Spinal cord (tissue), 10 donors: ENCODE measurements at places on chromosomes 12 and 14.
A peak's percentile ranks its signal among the peaks of the same experiment; 100 is the strongest.

DNA sequence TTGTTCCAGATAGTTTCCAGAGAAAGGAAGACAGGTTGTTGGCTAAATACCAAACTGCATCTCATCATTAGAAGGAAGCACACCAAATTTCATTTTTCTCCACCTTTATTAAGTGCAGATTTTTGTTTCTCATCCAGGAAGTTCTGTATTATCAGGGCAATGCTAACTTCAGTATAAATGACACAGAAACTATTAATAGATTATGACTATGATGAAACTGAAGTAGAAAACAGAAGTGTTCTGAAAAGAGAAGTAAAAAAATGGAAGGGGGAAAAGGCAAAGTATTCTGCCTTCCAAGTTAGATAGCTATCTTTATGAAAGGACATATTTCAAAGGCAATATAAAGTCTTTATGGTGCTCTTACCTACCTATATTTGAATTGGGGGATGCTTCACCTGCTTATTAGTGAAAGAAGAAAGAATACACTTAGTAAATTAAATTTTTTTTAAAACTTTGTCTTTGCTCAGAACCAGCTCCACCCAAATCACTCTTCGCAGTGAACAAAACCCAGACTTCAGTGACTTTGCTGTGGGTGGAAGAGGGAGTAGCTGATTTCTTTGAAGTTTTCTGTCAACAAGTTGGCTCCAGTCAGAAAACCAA lies 223.9 kb downstream of the PTPRO start:
- no peak for DNase-seq

- DNase-seq: peak; percentile 48
These were observed 19.4 kb downstream of the HHIPL1 start for GRCh38 chr14:99664058-99664936.

DNA sequence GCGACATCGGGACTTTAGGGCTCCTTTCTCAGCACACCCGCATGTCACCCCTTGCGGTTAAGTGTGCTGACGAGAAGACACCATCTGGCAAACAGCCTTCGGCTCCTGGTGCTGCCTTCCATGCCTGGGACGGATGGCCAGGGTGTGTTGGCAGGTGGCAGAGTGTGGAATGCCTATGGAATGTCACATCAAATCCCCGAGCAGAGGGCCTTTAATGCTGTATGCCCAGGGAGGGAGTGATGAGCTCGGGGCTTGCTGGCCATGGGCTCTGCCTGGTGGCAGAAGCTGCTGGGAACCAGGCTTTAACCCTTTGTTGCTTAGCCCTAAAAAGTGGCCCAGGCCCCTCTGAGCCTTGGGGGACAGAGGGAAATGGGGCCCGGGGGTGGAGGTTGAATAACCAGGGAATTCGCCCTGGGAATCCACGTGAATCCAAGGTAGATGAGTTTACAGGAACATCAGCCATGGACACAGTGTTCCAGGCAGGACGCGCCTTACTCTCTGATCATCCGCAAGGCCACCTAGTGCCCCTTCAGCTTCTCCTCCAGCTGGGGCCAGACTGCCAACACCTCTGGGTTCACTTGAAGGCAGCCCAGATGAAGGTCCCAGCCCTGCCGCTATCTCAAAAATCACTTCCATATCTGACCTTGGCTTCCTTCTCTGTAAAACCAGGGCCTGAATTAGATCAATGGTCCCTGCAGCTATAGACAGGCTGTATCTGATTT lies 17.4 kb downstream of the FAM181A start:
- DNase-seq: no peak

DNA sequence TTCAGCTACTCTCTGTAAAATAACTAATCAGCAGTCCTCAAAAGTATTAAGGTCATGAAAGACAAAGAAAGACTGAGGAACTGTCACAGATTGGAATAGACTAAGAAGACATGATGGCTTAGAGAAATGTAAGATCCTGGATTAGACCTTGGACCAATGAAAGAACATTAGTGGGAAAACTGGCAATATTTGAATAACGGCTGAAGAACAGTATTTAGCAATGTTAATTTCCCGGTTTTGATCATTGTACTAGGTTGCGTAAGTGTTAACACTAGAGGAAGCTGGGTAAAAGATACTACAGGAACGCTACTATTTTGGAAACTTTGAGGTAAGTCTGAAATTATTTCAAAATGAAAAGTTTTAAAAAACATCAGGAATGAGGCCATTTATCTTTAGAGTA lies 98.8 kb upstream of the RESF1 start:
- no peak for DNase-seq

- DNase-seq: no peak
These were observed 11.5 kb downstream of the SLC38A2 start for GRCh38 chr12:46360908-46361666.

DNA sequence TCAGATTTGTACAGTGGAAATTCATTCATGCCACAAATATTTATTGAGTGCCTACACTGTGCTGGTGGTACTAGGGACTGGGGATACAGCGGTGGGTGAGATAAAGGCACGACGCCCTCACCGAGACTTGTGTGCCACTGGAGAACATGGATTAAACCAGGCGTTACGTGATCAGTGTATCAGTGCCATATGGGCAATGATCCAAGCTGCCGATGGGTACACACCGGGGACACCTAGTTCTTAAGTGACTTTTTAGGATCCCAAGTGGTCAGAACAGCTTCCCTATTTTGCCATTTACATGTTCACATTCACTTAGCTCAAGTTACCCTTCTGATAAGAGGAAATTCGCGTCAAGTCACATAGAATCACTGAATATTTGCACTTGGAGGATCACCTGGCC lies 236.7 kb downstream of the CACNA1C start:
- no peak for DNase-seq

DNA sequence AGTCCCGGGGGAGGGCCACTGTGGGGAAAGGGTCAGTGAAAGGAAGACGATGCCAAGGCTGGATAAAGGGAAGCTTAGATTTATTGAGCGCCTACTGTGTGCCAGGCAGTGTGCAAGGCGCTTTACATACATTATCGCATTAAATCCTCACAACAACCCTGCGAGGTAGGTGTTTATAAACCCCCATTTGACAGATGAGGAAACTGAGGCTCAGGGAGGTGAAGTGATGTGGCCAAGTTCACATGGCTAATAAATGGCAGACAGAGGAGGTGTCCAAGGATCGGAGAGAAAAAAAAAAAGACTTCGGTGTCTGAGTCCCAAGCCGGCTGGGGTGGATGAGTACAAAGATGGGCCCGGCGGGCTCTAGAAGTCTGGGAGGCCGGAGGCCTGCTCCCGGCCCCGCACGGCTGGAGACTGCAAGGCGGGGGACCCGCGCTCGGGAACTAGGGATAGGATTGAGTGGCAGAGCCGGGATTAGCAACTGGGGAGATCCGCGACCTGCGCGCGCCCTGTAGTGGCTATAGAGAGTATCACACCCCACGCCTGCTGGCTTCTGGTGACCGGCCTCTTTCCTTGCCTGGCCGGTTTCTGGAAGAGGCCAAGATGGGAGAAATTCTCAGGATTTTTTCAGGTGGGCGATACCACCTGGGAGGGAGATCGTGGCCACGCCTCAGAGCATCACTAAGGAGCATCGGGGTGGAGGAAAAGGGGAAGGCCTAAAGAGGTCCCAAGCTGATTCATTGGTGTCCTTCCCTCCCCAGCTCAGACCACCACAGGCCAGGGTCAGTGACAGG lies 3.9 kb downstream of the DDN start:
- no peak for DNase-seq

DNA sequence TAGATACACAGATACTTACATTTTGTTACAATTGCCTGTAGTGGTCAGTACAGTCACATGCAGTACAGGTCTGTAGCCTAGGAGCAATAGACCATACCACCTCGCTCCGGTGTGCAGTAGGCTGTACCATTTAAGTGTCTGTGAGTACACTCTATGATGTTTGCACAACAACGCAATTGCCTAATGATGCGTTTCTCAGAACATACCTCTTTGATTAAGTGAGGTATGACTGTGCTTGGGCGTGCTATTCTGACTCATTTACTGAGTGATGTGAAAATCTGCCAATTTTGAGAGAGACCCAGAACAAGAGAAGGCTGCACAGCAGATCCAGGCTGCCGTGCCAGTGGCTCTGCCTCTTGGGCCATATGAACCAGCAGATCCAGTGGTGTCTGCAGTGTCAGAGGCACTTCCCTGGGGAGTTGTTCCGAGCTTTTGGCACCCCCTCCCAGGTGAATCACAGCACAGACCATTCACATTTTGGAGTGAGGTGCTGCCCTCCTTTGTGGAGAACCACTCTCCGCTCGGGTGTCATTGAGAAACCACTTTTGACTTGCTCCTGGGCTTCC lies 20.4 kb downstream of the DLK1 start:
- no peak for DNase-seq

DNA sequence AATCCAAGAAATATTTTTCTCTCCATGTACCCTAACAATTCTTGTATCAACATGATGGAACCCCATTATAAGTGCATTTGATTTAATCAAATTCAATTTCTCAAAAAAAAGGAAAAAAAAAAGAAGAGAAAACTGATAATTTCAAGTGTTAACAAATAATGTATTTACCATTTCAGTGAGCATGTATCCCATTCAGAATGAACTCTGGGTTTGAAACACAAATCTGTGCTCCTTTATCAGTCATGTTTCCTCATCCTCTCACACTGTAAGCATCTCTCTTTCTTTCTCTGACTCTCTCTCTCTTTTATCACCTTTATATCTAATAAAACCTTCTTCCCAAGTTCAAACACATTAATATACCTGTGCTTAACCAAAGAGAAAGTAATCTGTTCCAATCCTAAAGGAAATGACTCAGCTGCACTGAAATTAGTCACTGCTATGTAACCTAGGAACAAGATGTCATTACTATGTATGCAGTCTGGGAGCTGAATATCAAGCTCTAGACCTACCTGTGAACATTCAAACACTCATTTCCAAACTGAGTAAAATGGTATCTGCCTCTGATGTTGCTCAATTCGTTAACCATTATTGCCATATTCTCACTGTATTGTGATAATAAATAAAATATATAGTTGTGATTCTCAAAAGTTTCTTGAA lies 135.0 kb upstream of the LRIG3 start:
- DNase-seq: no peak

GRCh38 chr14:23816371-23816770 lies 137.2 kb upstream of the DHRS4 start:
- DNase-seq: no peak

- no peak for DNase-seq
These were observed 594.4 kb downstream of the FLRT2 start for GRCh38 chr14:86124328-86124727.

GRCh38 chr12:59234391-59234790 lies 314.1 kb upstream of the LRIG3 start:
- no peak for DNase-seq

DNA sequence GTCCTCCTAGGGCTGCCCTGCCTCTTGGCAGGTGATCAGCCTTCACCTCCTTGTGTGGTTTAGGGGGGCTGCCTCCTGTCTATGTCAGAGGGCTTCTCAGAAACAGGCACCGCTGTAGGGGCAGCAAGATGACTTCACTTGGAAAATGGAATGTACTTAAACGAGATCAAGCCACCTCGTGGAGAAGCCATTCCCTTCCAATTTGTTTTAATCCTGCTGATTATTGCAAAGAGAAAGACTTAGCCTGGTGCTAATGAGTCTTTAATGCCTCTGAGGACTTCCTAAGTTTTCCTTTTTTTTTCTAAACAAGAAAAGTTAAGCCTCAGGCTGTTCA lies 62.3 kb upstream of the RFLNA start:
- no peak for DNase-seq

DNA sequence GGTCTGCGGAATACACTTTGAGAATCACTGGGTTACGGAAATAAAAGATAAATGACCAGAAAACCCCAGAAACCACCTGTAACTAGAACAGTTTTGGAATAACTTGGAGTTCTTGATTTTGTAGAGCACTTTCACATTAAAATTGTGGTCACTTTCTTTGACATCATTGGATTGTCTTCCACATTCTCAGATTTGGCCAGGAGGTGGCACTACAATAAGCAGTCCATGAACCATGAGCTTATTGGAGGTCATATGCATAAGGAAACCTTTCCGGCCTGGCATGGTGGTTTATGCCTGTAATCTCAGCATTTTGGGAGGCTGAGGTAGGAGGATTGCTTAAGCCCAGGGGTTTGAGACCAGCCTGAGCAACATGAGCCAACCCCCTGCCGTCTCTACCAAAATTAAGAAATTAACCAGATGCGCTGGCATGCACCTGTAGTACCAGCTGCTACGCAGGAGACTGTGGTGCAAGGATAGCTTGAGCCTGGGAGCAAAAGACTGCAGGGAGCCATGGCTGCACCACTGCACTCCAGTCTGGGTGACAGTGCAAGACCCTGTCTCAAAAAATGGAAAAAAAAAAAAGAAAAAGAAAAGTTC lies 107.7 kb upstream of the CAND1 start:
- no peak for DNase-seq

GRCh38 chr12:130280742-130281141 lies 56.9 kb upstream of the PIWIL1 start:
- DNase-seq: no peak

DNA sequence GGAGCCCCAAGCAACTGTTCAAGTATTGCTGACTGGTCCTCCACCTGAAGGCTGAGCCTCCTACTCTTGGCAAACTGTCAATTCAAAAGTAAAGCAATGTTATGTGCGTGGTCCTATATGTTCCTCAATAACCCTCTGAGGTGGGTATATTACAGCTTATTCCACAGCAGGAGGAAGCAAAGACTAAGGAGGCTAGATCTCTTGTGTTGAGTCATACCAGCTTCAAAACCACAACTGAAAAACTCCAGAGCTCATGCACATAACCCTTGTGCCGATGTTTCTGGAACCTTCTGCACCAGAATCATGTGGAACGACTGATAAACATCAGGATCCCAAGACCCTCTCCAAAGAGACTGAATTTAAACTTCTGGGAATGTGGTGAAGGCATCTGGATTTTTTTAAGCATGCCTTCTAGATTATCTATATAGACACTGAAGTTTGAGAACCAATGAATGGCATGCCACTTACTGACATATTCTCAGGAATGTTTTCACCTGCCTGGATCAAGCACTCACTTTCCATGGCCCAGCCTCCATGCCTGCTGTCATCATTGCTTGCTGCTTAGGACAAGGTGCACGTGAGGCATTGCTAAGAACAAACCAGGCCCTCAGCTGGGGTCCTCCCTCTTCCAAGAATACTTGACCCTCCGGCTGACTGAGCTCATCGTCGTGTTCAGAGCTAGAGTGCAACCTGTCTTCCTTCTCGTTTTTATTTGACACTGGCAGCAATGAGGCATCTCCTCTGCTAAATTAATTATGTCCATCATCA lies 194.7 kb downstream of the BCL11B start:
- no peak for DNase-seq

DNA sequence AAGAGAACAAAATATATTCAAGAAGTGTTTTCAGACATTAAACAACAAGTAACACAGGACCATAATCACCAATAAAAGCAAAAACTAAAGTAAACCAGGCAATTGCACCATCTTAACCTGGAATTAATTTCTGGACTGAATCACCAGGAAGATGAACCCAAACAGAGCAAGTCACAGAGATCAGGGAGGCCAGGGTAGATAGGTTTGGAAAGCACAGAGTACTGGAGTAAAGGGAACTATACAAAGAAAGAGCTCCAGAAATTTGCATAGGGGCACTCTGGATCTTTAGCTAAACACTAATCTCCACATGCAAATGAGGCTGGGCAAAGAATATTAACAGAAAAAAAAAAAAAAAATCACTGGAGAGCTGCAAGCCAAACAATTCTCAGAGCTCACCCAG lies 84.7 kb downstream of the NUAK1 start:
- no peak for DNase-seq
